Inflammatory macrophage (primary cell): ENCODE measurements at places on chromosomes 4 and X.

GRCh38 chr4:102560115-102560514 lies 59.0 kb downstream of the NFKB1 start:
- no peak for DNase-seq

GRCh38 chrX:153883163-153883843 lies 2.7 kb downstream of the L1CAM start:
- no peak for DNase-seq

- DNase-seq: no peak
Measured at GRCh38 chr4:101604976-101605375, 185.6 kb upstream of the BANK1 start.

- no peak for DNase-seq
Measured at GRCh38 chr4:2846172-2846571, 2.5 kb downstream of the ADD1 start.

GRCh38 chrX:103585411-103586313 lies at the start of gene TCEAL4:
Gene TCEAL4 (plus strand): TSS chrX:103585515. CDS start chrX:103586676, 1,161 bp downstream.
- peak; percentile 4 for DNase-seq

- DNase-seq: no peak
Measured at GRCh38 chr4:69823048-69823447, 36.9 kb downstream of the SULT1E1 start.

- DNase-seq: no peak
Measured at GRCh38 chr4:18042754-18043153, 21.2 kb upstream of the LCORL start.

- DNase-seq: no peak
Measured at GRCh38 chr4:107893171-107894137, 37.9 kb upstream of the CYP2U1 start.

- no peak for DNase-seq
Measured at GRCh38 chr4:93911671-93912070, 83.1 kb downstream of the ATOH1 start.

DNA sequence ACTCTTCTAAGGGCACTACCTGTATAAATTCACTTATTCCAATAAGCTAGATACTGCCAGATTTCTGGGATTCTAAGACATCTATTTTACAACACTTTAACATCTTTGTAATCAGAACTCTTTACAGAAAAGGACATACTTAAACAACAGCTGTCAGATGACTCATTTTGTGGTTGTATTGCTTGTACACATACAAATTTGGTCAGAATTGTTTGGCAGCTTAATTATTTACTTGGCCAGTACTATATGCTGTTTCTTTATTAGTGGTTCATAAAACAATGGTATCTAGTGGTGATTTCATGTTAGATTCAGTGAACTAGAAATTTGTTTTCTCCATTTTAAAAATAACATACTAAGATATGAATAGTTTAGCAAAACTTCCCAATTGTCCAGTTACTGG lies 27.2 kb downstream of the PALLD start:
- DNase-seq: no peak

DNA sequence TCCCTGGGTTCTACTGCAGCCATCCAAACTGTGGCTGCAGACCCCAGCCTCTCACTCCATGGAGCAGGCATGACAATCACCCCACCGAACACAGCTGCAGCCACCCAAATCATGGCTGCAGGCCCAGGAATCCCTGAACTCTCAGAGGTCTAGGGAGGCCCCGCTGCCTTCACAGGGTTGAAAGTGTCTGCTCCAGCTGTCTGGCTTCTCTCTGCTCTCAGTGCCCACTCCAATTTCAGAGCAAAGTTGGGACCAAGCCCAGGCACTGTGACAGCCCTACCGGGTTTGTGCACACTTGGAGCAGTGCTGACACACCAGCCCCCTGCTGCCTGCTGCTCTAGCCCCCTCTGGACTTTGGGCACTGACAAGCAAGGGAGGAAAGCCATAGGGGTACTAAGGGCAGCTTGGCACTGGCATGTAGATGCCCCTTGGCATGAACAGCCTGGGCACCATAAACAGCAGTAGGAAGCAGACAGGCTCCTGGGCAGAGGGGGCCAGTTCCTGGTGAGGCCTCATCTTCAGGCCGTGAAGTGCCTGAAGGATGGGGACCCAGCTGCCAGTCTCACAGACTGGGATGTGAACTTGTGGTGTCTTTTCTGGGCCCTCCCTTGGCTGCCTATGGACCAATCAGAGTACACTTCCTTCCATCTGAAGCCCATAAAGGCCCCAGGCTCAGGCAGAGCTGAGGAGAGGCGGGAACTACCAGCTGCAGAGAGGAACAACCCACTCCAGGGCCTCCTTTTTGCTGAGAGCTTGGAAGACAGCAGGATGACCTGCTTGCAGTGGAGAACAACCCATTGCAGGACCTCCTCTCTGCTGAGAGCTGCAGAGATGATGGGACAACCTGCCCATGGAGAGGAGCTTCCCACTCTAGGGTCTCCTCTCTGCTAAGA lies 68.8 kb downstream of the TECRL start:
- DNase-seq: no peak

DNA sequence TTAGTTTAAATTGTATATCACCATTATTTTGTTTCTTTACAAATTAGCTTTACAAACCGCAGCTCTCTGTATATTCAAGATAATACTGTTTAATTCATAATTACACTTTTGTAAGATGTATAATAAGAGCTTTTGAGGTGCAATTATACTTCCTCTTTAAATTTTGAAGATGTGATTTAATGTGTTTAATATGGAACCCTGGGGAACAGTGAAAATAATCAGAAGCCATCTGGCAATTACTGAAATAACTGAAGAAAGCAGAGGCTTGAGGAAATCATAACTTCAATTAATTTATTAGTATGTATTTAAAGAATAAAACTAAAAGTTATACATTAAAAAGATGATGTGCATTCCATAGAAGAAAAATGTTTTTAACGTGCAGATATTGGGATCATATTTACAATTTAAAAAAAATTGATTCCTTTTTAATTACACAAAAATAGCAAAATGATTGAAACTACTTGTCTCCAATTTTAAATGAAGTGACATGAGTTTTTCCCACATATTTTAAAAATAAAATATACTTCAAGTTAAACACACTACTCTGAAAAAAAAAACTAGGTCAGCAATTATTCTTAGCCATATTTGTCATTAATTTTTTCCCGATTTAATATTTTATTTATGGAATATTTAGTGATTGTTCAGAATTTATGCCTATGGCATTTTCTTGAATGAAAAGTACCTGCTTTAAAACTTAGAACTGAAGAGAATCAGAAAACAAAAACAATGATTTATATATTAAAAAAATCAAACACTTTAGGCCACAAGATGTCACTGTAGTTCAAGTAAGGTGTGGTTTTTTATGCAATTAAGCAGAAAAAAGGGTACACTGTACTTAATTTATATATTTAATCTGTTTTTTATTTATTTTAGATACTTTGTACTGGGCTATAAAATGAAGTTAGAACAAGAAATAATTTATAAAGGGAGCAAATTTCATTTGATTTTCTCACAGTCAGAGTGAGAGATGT lies 942.7 kb upstream of the NDST4 start:
- DNase-seq: no peak

DNA sequence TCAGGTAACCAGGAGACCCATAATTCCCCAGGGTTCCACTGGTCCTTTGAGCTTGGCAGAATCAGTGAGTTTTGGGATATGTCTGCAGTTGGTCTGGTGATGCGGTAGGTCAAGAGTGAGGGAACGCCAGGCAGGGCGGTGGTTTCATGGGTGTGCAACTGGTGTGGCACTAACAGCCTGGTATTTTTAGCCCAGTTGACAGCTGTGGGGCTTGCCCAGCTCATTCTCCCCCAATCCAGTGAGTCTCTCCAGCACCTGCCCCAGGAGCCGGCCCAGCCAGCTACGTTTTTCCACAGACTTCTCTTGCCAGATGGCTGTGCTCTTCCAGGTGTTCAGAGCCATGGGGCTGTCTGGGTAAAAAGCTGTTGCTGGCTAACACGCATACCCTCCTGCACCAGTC lies 1019.9 kb downstream of the CCSER1 start:
- DNase-seq: no peak

DNA sequence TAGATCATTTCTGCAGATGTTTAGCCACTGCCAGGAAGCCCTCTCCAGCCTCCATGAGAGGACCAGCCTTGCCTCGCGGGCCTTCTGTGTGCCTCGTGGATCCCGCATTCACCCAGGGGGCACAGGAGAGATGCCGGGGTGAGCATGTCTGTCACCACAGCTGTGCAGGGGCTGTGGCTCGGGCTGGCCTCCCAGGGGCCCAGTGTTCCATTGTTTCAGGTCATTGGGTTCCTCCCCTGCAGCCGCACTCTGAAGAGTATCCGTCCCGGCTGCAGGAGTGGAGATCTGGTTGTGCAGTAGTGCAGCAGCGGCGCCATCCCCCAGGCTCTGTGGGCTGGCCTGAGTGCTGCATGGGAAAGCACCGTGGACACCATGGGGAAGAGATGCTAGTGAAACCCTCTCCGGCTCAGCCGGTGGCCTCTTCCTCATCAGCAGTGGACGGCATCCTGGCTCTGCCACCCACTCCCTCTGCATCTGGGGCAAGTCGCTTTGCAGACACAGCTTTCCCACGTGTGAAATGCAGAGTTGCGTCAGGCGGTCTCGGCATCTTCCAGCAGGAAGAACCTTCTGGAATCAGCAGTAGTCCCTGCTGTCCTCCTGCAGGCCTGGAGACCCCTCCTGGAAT lies 29.1 kb downstream of the TBC1D14 start:
- DNase-seq: peak; percentile 81

GRCh38 chr4:72919937-72920336 lies 149.6 kb downstream of the COX18 start:
- no peak for DNase-seq

DNA sequence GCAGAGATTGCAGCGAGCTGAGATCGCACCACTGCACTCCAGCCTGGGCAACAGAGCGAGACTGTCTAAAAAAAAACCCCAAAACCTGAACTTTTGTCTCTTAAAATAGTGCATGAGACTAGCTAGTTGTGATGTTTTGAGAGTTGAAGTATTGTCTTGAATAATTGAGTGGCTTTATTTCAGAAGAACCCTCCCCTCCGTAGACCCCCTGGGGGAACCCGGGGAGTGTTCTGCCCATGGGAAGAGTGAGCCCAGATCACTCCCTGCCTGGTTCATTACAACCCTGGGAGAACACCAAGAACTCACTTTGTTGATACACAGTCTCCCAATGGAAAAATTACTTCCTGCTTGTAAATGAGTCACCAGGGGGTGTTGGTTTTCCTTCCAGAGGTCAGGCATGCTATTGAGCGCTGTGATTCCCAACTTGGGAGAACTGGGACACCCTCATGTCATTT lies 65.3 kb upstream of the SHISA3 start:
- DNase-seq: no peak

DNA sequence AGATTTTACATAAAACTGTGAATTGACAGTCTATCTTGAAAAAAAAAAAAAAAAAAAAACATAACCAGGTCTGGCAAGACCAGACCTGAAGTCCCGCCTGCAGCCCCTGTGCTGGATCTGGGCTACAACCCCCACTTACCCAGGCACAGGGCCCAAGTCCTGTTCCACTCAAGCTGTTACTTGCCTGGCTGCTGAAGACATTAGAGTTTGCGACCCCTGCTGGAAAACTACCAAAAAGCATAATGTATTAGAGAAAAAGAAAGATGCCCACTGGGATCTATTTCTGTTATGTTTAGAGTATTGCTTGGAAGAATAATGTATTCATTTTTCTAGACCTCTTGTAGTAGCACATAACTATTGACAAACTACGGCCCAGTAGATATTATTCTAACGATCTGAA lies 4.7 kb downstream of the HS3ST1 start:
- peak; percentile 35 for DNase-seq

- no peak for DNase-seq
Measured at GRCh38 chr4:179625406-179625805, 2183.2 kb upstream of the AGA start.

- no peak for DNase-seq
Measured at GRCh38 chr4:1846580-1846979, 9.4 kb downstream of the LETM1 start.

- no peak for DNase-seq
Measured at GRCh38 chr4:176259330-176260090, 9.5 kb downstream of the ASB5 start.

GRCh38 chr4:107299646-107300045 lies 263.5 kb upstream of the DKK2 start:
- no peak for DNase-seq

- DNase-seq: peak; percentile 12
Measured at GRCh38 chrX:154401045-154401799, 3.0 kb downstream of the RPL10 start.

DNA sequence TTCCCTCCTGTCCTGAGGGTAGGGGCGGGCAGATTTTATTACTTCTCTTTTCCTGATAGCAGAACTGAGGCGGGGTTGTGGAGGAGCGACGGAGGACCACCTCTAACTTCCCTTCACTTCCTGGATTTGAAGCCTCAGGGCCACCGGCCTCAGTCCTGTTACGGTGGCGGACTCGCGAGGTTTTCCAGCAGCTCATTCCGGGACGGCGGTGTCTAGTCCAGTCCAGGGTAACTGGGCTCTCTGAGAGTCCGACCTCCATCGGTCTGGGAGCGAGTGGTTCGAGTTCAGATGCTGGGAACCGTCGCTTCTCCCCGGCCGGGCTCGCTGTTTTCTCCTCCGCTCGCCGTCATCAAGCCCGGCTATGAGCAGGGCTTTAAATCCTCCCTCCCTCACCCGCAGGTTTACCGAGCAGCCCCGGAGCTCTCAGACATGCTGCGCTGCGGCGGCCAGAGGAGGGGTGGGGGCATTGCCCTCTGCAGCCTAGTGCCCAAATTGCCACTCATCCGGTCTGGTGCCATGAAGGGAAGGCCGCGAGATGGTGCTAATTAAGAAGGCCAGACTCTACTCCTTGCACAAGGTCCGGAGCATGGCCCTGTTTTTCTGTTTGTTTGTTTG lies 23.3 kb downstream of the HAND2 start:
- DNase-seq: no peak

DNA sequence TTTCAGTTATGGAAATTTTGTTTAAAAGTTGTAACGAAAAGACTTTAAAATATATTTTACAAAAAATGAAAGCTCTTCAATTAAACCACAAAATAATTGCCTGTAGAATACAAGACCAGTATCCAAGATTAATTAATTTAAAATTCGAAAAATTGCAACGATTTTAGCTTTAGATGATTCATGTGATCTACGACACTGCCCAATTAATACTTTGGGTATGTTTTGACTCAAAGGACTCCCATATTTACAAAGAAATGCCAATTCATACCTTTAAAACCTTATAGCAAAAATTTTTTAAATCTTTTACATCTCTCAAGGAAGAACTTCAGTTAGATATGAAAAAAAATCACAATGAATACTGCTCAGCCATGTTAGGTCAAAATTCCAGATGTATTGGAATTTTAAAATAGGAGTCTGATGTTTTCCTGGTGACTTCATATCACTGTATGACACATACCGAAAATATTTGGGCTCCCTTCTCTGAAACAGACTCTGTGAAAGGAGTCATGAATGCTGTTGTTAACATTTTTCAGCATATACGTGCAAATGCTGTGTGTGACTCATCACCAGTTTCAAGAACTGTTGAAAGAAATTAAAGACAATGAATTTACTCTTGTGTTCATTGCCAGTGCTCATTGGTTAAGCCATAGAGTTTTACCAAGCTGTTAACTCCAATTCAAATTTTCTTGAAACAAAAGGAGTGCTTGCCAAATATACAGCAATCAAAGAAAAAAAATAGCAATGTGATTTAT lies 13.8 kb upstream of the SMS start:
- peak; percentile 67 for DNase-seq

DNA sequence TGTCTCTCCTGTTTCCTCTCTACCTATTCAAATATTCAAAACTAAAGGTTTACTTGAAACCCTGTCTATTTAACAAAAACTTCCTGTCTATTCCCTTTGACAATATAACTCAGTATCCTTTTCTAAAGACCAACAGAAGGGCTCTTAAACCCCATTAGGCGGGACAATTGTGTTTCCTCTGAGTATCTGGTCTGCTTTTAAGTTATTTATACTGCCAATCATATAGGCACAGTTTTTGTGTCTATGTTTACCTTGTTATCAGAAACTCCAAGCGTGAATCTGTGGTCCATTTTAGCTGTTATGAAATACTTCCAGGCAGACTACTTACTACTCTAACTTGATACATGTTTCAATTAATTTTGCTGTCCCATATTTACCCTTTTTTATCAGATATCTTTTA lies 350.0 kb upstream of the CTSO start:
- no peak for DNase-seq
